ENCODE measurements at places on chromosomes 2 and 18.

DNA sequence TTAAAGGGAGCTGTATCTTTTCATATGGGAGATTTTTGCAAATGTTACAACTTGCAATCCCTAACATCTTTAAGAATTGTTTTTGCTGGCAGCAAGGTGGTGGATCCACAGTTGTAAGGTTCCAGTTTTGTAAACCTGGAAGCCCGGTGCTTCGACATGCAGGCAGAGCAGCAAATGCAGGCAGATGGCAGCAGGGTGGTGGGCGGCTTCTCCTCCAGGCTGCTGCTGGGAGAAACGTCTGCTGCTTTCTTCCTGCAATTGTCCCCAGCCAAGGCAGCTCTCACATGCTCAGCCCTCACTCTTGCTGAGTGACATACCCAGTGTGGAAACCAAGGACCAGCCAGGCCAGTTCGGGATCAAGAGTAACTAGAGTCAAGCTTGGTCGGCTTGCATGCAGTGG is 166.0 kb downstream of the SEPTIN10 start:
- no peak overlapping the region for H3K27ac ChIP-seq
- no peak overlapping the region for H3K4me3 ChIP-seq
- H3K36me3 ChIP-seq, result no peaks in the 10 kb centered on the region
- peak; percentile 24 for DNase-seq

DNA sequence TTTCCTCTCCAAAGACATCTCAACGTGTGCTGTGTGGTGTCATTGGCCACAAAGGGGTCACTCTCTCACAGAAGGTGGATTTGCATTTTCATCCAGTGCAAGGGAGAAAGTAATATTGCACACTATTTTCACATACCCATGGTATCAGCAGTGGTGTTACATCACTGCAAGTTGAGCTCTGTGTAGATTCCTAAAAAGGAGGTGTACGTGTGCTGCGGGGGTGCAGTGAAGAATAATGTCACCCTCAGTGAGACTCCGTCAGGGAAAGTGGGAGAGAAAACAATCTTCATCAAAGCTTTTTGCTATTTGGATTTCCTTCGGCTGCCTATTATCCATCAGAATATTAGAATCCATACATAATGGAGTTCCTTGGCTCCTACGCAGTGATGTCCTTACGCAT is 733.8 kb upstream of the FANCL start:
- H3K27me3 ChIP-seq, result no peaks in the 10 kb centered on the region
- 0 out of 2 replicates have a peak, but pooled peaks cover 5% of the 10 kb centered on the region for H3K4me1 ChIP-seq
- no peak overlapping the region for H3K27ac ChIP-seq
- H3K36me3 ChIP-seq, result no peaks in the 10 kb centered on the region
- no peak for DNase-seq

GRCh38 chr2:133885847-133886246 is 317.6 kb upstream of the NCKAP5 start:
- DNase-seq, result no peak
- no peak overlapping the region for H3K27ac ChIP-seq
- H3K4me1 ChIP-seq, result peaks cover 20% of the 10 kb centered on the region
- no peak overlapping the region for H3K4me3 ChIP-seq

GRCh38 chr2:41314511-41315070 is 733.2 kb upstream of the PKDCC start:
- H3K27me3 ChIP-seq, result no peaks in the 10 kb centered on the region
- no peak for DNase-seq
- no peaks in the 10 kb centered on the region for H3K4me1 ChIP-seq
- H3K27ac ChIP-seq, result no peak overlapping the region
- no peaks in the 10 kb centered on the region for H3K36me3 ChIP-seq

DNA sequence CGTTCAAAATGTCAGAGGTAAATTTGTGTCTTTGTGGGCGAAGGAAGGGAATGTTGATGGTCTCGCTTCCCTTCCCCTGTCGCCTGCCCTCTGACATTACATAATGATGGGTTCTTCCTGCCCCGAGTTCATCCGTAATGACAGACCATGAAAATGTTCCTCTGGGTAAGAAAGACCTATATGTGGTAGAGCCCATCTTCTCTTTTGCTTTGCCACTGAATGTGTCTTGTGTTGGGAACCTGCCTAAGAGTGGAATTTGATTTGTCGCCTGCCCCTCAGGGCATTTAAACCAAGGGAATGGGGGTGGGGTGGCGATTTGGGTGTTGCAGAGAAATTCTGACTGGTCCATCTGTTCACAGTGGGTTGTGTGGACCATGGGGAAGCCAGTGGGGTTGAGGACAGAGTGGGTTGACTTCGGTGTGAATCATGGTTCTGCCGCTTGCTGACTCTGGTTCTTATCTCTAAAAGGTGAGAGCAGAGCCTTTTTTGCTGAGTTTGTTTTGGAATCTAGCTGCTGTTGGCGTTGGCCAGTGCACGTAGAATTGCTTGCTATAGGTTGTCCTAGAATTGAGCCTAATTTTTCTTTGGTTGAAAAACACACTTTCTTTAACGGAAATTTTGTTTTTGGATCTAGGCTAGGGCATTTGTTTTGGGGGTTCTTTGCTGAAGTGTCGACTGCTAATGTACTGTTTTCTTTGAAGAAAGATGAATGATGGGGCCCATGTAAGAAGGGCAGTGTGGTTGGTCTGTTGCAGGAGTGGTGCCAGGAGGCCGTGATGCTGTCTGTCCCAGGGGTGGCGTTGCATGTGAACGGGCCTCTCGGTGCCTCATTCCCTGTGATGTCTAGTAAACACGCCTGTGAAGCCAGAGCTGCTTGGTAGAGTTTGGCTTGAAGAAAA is 1.3 kb downstream of the INPP4A start:
- no peak for DNase-seq
- no peaks in the 10 kb centered on the region for H3K27me3 ChIP-seq
- H3K4me3 ChIP-seq, result peak overlapping the region; percentile 78
- H3K27ac ChIP-seq, result peak overlapping the region; percentile 26
- no peaks in the 10 kb centered on the region for H3K36me3 ChIP-seq

Data from Caco-2 (cell line).